ENCODE measurements at places on chromosomes 16 and 17.

GRCh38 chr17:50909765-50910605, 43.8 kb upstream of the TOB1 start:
- no peak for DNase-seq

GRCh38 chr16:57688487-57688986, 6.1 kb upstream of the DRC7 start:
- no peak for DNase-seq

- DNase-seq: no peak
Measured at GRCh38 chr16:80107900-80108299, 432.9 kb upstream of the DYNLRB2 start.

GRCh38 chr17:1490643-1491442, 1.6 kb downstream of the MYO1C start:
- peak; percentile 91 for DNase-seq

- no peak for DNase-seq
Measured at GRCh38 chr16:58430718-58431117, 38.4 kb downstream of the GINS3 start.

GRCh38 chr17:82860606-82861392, 21.0 kb upstream of the ZNF750 start:
- DNase-seq: no peak

GRCh38 chr17:80786470-80786869, 205.2 kb upstream of the CHMP6 start:
- DNase-seq: no peak

DNA sequence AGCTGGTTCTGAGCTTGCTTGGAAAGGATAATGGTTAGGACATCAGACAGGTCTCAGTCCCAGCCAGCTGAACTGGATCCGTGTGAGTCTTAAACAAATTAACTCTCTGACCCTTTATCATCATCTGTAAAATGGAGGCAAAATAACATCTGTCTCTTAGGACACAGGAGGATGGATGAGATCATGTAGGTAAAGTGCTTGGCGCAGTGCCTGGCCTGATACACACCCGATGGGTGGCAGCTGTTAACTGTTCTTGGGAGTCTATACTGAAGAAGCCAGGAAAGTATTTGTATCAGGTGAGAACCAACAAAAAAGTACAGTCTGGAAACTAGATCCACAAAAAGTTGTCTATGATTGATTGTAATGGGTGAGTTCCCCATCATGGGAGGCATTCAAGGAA, 188.6 kb downstream of the C16orf78 start:
- DNase-seq: no peak

Data from GM12892 (cell line).